Heart right ventricle (tissue), 16 donors: ENCODE measurements at places on chromosomes 3 and 15. TPM values are rescaled to one million over a fixed set of nuclear protein-coding genes. Genes with fewer than 3 reads are reported as not detected.

SCAMP5 gene
- total RNA-seq, result 0.55 TPM

CHRFAM7A gene
- total RNA-seq, result 1.9 TPM

SYNPR gene
- 0.42 TPM for total RNA-seq

ANKRD63 gene
- 1.9 TPM for total RNA-seq

MLF1 gene
- total RNA-seq, result 257 TPM

SEMA6D gene
- total RNA-seq, result 14.2 TPM

AMIGO3 gene
- total RNA-seq, result not detected

OTOL1 gene
- not detected for total RNA-seq

CEP19 gene
- 0.80 TPM for total RNA-seq

SERINC4 gene
- not detected for total RNA-seq

GRCh38 chr3:173970281-173970680 lies 572.7 kb downstream of the NLGN1 start:
- DNase-seq, result no peak

DNA sequence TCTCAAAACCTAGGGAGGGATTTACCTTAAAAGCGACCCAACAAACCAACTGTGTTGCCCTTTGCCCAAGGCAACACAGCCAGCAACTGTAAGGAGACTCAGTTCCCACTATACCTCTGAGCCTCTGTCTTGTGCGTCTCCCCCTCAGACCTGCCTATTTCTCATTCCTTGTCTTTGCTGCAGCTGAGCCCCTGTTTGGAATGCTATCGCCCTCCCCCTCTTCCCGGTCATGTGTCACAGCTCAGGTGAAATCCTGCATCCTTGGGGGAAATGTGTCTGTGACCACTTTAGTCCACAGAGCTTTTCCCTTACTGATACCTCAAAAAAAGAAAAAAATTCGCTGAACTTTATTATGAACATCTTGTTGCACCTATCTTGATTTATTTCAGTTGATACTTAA lies 52.0 kb upstream of the LRIG1 start:
- no peak for DNase-seq

DNA sequence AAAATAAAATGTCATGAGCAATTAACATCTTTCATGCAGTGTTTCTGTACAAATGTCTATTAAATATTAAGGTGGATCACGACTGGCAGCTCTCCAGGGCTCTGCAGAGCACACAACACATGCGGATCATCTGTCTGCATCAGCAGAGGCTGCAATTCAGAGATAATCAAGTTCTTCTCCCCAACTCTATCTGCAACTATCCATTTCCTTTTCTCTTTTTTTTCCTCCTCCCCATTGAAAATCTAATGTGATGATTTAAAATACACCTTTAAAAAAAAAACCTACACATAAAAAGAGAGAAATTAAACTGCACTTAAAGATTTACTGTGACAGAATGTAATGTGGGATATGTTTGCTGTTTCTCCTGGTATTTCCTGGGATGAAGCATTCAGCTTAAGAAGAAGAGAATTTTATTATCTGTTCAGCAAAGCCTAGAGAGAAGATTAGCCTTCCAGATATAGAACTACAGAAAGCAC lies 352.6 kb upstream of the CCDC54 start:
- DNase-seq, result no peak

DNA sequence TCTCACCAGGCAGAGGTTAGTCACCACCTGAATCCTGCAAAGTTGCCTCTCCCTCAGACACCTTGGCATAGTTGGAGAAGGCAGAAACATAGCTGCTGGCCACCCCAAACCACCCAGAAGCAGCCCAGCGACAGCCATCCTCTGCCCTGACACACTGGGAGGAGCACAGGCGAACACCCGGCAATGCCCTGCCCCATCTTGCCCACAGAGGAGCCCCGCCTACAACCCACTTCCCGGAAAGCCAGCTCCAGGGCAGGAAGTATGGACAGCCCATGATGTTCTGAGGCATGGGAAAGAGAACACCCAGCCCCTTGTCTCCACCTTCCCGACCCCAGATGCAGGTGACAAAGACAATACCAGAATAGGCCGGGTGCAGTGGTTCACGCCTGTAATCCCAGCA lies 12.6 kb upstream of the SHISA5 start:
- no peak for DNase-seq

DNA sequence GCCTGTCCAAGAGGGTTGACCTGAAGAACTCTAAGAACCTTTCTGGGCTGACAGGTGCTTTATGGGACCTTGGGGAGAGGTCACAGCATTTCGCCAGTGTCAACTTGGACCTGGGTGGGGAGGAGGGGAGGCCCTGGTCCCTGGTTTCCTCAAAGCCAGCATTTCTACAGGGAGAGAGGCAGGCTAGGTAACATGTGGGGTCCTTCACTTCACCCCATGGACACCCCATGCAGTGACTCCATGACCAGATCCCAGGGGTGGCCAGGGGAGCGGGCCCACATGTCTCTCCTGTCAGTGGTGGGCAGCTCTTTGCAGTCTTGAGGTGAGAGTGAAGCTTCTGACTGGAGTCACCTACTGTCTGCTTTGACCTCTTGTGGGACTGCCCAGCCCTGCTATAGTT lies 35.8 kb downstream of the GOLGA6L10 start:
- no peak for DNase-seq

- no peak for DNase-seq
Measured at GRCh38 chr3:114841515-114841914, 305.6 kb downstream of the ZBTB20 start.

DNA sequence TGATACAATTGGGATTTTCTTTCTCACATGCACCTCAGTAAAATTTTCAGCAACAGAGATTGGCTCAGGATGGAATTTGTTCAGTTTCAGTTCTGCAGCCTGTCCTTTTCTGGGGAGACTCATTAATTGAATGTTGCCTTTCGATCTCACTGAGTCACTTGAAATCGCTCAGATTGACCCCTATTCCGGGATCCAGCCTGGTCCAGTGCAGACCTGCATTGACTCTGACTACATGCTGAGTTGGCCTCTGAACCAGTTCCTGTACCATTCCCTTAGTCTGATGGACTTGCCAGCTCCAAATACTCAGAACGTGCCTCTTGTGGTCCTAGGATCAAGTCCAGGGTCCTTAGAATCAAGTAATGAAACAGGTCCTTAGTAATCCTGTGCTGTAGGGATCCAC lies 9.4 kb downstream of the IGF1R start:
- no peak for DNase-seq

GRCh38 chr15:100439514-100439913 lies 89.2 kb downstream of the CERS3 start:
- DNase-seq, result no peak

DNA sequence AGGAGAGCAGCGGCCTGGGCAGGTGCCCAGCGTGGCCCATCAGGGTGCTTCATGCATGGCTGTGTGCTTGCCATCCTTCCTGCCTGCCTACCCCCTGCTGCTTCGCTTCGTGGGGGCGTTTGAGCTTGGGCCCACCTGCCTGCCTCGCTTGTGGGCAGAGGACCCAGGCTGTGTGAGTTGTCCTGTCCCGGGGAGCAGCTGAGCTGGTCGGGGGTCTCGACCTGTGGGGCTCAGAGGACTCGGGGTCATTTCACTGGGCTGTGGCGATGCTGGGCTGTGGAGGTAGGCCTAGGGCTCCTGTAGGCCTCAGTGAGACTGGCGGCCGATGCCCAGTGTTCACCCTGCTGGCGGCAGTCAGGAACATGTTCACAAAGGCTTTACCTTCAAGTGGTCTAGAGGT lies 12.1 kb upstream of the STAB1 start:
- no peak for DNase-seq

DNA sequence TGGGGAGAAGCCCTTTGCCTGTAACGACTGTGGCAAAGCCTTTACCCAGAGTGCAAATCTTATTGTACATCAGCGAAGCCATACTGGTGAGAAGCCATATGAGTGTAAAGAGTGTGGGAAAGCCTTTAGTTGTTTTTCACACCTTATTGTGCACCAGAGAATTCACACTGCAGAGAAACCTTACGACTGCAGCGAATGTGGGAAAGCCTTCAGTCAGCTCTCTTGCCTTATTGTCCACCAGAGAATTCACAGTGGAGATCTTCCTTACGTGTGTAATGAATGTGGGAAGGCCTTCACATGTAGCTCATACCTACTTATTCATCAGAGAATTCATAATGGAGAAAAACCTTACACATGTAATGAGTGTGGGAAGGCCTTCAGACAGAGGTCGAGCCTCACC lies 10.9 kb downstream of the ZNF35 start:
- DNase-seq, result no peak

GRCh38 chr15:63075984-63076713 lies 33.6 kb downstream of the TPM1 start:
- DNase-seq, result no peak

DNA sequence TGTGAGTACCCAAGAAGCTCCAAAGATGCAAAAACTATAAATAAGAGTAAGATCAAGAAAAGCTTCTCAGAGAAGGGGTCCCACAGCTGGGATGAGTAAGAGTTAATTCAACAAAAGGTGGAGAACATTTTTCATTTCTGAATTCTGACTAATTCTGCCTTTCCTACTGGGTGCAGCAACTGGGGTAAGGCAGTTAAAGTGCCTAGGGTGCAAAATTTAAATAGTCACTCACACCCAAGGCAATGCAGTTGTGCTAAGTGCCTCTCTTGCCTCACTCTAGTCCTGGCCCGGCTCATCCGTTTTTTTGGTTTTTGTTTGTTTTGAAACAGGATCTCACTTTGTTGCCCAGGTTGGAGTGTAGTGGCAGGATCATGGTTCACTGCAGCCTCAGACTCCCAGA lies 240.2 kb downstream of the TP63 start:
- no peak for DNase-seq

DNA sequence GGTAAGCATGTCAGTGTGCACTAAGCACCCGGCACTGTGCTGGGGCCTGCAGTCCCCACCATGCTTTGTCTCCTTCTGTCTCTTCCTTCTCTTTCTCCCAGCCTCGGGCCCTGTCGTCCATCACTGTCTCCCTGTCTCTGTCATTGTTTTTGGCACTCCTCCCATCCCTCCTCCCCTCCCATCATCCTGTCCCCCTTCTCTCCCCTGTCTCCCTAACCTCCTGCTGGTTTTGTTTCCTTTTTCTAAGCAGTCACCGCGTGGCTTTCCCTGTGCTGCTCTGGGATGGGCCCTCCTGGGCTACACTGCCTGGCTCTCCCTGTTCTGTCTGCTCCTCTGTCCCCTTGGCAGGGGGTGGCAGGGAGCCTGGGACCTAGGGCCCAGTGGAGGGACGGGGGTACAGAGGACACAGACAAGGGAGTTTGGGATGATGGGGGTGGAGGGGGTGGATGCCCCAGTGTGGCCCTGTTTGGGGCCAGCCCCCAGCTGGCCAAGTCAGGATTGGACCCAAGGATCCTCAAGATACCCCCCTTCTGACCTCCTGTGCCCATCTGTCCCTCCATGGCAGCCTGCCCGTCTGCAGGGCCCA lies 5.7 kb downstream of the CHST13 start:
- no peak for DNase-seq

DNA sequence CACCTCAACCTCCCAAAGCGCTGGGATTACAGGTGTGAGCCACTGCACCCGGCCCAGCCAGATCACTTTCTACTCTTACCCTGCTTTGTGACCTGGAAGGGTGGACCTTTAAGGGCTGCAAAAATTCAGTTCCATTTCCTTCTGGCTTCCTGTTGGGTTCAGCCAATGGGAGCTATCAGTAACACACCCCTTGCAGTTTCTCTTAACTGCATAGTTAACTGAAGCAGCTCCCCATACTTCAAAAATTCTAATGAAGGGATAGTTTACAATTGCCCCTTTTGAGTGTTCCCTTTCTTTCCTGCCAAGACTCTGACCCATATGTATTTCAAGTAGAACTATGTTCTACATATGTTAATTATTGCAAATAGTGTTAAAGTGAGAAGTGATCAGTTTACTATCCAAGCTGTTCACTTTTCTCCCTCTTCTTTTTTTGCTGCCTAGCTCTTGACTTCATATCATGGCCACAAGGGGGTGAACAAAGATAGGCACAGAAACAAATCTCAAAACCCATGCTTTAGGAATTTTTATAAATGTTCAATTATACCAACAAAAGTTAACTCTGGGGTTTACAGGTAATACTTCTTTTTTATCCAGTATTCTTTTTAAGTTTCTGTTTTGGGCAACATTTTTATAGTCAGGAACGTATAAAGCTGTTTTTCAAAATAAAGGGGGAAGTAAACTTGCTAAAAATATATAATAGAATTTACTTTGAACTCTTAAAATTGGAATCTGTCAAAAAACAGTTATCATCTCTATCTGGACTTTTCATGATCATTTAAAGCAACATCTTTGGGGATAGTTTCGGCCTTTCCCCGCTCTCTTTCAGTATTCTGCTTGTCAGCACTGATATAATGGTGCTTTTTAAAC lies 8.1 kb downstream of the PGBD4 start:
- DNase-seq, result no peak

DNA sequence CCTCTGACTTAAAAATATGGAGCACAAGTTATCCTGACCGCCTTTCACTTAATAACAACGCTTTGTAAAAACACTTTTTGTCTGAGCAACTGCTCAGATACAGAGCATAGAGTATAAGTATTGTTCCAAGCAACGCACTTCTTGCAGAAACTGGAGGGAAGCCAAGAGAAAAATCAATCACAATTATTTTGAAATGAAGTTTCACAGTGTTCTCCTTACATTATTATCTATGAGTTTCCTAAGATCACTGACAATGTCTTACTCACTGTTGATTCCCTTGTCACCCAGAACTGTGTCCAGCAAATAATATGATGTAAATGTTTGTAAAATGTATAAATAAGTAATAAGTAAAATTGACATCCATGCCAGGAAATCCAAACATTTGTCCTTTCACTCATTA lies 184.6 kb upstream of the GPR149 start:
- DNase-seq, result no peak

GRCh38 chr3:31002730-31003129 lies 108.3 kb upstream of the GADL1 start:
- no peak for DNase-seq

DNA sequence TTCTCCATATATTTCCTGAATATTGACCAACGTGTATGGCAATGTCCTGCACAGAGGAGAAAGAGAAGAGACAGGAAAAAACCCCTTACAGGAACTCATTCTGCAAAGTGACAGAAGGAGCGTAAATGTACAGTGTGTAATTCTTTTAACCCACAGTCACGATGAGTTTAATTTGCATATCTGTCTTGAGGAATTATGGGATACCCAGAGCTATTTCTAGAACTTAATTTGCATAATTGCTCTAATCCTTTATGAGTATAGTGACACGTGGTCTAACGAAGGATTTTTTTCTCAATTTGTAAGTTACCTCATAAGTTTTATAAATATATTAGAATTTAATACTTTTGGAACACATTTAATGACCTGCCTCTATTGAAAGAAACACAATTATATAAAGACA lies 9.8 kb downstream of the GPR27 start:
- DNase-seq, result no peak

- no peak for DNase-seq
Measured at GRCh38 chr15:41560572-41560874, 1.5 kb downstream of the TYRO3 start.

DNA sequence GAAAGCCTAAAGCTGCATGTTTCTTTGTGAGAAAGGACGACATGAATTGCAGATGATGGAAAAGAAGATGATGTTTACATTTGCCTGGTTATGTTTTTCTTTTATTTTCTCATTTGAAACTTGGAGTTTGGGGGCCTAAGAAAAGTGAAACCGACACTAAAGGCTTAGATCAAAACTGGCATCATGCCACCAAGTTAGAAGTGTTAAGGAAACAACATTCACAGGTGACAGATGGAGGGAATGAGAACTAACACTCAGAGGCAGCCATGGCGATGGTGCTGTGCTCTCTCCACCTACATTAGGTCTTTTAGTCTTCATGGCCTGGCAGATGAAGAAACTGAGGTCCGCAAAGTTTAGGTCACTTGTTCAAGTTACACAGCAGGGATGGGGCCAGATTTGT lies 923.6 kb downstream of the TUSC7 start:
- no peak for DNase-seq
